ENCODE measurements at places on chromosomes 13 and 19.

DNA sequence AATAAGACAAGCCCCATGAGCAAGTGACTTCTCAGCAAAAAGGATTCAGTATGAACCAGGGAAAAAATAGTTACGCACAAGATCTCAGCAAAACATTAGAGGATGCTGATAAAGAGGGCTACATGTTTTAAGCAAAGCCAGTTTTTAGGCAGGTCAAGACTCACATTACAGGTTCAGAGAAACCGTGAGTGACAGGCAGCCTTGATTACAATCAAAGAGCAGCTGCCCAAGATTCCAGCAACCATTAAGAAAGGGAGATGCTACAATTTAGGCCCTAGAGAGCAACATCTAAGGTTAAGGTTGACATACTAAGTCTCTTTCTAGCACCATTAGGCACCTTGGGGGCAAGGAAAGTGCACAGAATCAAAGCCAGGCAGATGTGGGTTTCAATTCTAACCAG is 2.8 kb upstream of the SLC7A1 start:
- DNase-seq, result no peak

- no peak for DNase-seq
Observed at GRCh38 chr13:33251131-33251661, 34.4 kb downstream of the STARD13 start.

GRCh38 chr13:99190147-99190985 is 10.3 kb upstream of the UBAC2 start:
- no peak for DNase-seq

GRCh38 chr13:77397636-77398035 is 70.7 kb upstream of the MYCBP2 start:
- no peak for DNase-seq

DNA sequence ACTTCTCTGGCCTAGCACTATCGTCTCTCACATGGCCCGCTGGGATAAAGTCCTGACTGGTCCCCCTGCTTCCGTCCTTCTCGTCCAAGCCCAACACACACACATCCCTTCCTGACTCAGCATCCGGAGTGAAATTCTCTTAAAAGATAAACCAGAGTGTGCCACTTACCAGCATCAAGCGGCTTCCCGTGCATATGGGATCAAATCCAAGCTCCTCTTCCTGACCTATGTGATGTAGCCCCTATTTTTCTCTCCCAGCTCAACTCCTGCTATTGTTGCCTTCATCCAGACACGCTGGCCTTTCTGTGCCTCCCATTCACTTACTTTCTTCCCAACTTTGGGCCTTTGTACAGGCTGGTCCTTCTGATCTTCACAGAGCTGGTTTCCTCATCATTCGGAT is 530.4 kb downstream of the DIAPH3 start:
- DNase-seq, result no peak

DNA sequence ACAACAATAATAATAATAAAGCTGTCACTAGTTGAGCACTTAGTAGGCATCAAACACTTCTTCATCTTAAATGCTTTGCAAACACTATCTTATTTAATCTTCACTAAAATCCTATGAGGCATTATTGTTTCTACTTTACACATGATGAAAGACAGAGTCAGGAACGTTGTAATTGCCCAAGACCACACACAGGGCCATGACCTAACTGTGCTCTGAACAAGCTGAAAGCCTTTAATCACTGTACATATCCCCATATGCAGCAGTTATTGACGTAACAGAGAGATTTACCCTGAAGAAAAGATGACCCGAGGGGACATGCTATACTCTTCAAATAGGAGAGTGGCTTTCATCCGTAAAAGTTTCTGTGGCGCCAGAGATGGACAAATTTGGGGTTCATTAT is 53.0 kb downstream of the SACS start:
- no peak for DNase-seq

DNA sequence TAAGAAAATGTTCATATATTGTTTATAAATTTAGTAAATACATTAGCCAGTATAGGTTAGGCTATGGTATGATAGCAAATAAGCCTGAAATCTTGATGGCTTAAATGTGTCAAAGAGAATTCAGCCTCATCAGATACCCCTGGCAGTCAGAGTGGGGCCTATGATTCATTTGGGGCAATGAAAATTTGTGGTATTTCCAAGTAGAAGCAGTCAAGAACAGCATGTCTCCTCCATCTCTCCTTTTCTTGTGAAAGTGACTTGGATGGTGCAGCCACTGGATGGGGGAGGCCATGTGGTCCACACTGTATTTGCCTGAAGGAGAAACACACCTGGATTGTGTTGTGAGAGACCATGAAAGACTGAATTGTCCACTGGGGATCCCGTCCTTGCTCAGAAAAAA is 82.7 kb downstream of the DLEU7 start:
- DNase-seq, result no peak

DNA sequence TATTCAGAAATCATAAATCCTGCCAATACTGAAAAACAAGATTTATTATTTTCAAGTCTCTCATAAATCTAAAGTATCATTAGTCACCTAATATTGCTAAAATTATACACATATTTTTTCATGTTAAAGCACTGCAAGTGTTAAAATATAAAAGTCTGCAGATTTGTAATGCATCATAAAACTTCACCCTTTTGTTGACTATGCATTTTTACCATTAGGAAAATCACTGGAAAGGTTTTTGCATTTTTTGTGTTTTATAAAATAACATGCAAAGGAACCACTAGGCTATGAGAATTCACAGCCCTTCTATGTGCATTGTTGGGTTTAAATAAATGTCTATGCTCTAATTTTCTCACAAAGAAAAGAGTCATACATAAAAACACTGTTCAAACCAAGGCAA is 407.3 kb downstream of the DACH1 start:
- DNase-seq, result no peak

DNA sequence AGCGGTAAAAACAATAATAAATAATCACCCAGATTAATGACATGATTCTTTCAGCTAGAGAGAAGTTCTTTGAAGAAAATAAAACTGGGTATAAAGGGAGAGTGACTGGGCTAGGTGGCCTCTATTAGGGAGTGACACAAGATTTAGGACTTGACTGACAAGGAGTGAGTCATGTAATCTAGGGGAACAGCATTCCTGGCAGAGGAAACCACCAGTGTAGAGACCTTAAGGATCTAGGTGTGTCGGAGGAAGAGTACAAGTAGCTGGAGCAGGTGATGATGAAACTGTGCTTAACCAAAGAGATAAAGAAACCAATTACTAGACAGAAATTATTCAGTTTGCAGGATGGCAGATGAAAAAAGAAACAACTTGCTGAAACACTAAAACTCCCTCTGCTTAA is 248.0 kb downstream of the RFC3 start:
- no peak for DNase-seq

DNA sequence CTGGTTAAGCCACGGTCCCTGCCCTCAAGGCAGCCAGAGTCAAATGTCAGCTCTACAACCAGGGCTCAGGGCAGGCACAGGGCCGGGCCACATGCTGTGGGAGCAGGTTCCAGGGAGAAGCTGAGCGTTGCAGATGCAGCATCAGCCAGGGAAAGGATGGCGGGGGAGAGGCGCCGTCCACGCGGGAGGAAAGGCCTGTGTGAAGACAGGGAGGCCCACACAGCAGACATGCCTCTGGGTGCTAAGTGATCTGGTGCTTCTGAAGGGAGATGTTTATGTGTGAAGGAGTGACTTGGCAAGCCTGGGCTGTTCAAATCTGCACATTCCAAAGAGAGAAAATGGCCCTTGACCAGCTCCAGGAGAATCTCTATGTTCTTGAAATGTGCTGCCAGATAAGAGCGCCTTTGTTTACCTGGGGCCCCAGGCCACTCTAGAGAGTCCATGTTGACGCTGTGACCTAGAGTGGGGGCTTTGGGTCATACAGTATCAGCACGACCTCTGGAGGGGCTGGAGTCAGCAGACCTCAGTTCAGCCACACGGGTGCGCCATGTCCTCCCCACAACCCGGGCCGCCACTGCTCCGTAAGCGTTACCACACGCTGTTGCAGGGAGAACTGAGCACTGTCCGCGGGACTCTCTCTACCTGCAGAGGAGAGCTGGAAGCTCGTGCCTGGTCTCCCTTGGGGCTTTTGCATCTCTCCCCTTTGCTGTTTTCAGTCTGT is 15.9 kb upstream of the ATF5 start:
- no peak for DNase-seq

DNA sequence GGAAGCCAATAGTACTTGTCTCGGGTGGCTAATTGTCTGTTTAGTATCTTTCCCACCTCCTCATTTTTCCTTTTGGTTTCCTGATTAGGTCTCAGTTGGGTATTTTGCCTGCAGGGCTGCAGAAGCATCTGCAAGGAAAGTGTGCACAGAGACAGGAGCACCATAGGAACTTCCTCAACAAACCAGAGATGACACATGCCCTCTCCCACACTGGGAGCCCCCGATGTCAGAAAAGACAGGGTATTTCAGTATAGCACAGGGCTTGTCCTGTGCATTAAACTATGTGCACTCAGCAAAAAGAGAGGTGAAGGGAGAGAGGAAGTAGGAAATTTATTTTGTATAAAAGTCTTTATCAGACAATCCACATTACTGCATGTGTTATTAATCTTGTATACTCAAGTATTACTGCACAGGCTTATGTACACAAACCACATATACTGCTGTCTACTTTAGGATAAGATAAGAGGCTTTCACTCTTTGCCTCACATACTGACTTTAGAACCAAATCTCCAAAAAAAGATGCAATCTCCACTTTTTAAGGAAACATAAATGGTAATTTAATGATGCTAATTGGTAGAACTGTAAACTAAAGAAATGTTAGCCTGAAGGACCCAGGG is 501.0 kb downstream of the FOXO1 start:
- no peak for DNase-seq

DNA sequence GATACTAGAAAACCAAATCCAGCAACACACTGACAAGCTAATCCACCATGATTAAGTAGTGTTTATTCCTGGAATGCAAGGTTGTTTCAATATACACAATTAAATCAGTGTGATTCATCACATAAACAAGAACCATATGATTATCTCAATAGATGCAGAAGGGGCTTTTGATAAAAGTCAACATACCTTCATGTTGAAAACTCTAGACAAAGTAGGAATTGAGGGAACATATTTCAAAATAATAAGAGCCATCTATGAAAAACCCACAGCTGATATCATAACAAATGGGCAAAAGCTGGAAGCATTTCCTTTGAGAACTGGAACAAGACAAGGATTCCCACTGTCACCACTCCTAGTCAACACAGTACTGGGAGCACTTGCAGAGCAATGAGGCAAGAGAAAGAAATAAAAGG is 213.6 kb upstream of the CSNK1A1L start:
- no peak for DNase-seq

DNA sequence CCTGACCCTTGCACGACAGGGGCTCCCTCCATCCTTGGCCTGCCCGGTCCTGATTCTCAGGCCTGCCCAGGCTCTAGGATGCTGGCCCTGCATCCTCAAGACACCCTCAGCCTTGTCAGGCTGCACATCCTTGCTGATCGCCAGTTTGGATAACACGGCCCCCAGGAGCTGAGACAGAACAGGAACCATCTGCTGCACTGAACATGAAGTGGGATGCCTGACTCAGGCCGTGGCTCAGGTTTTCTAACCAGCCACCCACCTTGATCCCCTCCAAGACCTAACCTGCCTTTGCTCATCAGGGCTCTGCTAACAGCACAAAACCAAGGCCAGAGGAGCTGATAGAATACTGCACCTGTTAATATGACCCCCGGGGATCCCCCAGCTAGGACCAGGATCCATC is 56.0 kb downstream of the EPS15L1 start:
- DNase-seq, result no peak

GRCh38 chr13:45909673-45910072 is 58.1 kb upstream of the SIAH3 start:
- no peak for DNase-seq

- no peak for DNase-seq
Observed at GRCh38 chr13:48232420-48233045, 473 bp upstream of the ITM2B start.

DNA sequence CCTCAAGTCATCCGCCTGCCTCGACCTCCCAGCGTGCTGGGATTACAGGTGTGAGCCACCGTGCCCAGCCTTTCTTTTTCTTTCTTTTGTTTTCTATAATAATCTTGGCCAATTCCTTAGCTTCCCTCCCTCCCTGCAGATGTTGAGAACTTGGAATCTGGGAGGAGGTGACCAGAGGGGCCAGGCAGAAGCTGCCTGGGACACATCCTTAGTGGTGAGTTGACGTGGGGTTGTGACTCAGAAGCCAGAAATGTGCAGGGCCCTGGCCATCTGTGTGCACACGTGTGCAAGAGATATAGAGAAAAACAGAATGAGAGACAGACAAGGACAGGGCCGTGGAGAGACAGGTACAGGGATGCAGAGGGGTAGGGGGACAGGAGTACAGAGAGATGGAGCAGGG is 154.3 kb downstream of the SIPA1L3 start:
- DNase-seq, result no peak

DNA sequence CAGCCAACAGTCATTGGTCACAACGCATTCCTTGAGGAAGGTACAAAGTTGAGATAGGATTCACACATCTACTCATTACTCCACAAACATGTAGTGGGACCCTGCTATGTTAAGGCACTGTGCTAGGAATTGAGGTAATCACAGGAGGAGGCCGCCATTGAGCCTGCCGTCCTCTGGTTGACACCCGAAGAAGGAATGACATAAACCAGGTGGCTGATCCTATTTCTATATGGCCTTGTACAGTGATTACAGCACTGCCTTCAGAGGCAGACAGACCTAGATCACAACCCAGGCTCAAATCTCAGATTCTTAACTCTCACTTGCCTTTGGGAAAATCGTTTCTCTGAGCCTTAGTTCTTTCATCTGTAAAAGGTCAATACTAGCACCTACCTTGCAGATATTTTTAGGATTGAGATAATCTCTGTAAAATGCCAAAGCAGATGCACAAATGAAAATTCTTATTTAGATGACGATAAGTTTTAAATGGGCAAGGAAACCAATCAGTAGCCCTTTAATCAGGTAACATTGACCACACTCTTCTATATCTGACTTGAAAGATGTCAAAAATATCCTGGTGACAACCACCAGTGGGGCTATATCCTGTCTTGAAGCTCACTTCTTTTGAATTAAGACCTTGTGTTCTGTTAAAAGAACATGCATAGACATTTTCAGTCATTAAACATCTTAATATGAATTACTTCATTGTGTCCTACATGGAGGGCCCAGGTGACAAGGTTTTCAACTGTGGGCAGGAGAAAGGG is 251.6 kb downstream of the KCTD12 start:
- no peak for DNase-seq

GRCh38 chr19:23075031-23075733 is 41.6 kb upstream of the ZNF730 start:
- DNase-seq, result no peak

DNA sequence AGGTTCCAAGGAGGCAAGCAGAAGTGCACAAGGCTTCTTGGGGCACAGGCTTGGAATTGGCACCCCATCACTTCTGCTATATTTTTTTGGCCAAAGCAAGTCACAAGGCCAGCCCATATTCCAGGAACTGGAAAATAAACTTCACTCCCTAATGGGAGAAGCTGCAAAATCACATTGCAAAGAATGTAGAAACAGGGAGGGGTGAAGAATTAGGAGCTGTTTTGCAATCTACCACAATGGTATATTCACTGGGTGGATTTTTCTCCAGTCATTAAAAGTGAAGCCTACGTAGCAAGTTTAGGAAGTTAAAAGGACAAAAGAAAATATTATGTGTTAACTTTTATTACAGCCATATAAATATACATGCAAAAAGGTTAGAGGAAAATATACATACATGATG is 464.8 kb downstream of the COG6 start:
- no peak for DNase-seq

GRCh38 chr13:30851697-30852096 is 54.4 kb upstream of the MEDAG start:
- no peak for DNase-seq

Data from stimulated activated CD4-positive, alpha-beta T cell treated with anti-CD3 and anti-CD28 coated beads, Interleukin-1b, Interleukin-23, amount 100 ng/mL, for 24 hours (primary cell).